ELR (cell line): ENCODE measurements at places on chromosomes 5 and 9.

DNA sequence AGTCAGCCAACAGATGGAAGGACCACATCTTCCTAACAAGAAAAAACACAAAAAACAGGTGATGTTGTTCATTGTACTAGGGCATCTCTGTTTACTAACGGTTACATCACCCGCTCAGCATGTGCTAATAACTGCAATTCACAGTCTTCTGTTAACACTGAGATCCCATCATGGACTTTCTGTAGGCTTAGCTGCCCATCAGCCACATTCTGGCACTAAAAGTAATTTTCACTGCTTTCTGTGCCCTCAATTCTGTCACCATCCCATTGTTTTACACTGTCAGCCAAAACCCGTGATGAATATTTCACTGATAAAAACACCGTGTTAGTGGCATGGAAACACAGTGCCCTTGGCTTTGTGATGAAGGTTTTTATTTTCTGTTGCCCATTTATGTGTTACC is 64.6 kb downstream of the CAST start:
- no peak for DNase-seq

- DNase-seq: peak; percentile 36
These were observed 709 bp downstream of the UAP1L1 start for GRCh38 chr9:137077758-137078693.

DNA sequence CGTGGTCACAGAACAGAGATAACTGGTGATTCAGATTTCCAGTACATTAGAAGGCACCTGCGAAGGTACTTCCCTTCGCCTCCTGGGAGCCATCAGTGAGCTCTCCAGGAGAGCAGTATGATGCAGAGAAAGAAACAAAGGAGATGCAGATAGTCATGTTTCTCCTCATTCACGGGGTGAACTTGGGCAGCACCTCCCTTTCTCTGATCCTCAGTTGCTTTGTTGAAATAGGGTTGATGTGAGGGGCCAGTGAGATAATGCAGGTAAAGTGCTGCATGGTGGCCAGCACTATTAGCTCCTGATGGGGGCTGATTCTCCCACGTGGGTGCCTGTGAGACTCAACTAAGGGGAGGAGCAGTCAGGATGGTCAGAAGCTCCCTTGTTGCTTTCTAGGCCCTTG is 46.6 kb upstream of the ZNF169 start:
- no peak for DNase-seq

GRCh38 chr5:151141535-151141934 is 16.0 kb downstream of the ANXA6 start:
- no peak for DNase-seq

DNA sequence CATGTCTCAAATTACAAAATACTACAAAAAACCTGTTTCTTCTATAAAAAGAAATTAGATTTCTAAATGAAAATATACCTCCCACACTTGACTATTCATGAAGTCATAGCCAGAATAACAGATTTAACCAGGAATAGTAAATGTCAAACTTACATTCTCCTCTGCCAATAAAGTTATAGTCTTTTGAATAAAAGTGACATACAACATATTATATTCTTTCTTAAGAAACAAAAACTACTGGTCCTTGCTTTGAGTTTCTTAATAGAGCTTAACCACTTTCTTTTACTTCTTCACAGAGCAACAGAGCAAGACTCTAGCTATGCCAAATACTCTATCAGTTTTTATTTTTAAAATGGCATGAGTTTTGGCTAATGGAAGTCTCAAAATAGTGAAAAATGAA is 61.7 kb downstream of the DEPDC1B start:
- no peak for DNase-seq

DNA sequence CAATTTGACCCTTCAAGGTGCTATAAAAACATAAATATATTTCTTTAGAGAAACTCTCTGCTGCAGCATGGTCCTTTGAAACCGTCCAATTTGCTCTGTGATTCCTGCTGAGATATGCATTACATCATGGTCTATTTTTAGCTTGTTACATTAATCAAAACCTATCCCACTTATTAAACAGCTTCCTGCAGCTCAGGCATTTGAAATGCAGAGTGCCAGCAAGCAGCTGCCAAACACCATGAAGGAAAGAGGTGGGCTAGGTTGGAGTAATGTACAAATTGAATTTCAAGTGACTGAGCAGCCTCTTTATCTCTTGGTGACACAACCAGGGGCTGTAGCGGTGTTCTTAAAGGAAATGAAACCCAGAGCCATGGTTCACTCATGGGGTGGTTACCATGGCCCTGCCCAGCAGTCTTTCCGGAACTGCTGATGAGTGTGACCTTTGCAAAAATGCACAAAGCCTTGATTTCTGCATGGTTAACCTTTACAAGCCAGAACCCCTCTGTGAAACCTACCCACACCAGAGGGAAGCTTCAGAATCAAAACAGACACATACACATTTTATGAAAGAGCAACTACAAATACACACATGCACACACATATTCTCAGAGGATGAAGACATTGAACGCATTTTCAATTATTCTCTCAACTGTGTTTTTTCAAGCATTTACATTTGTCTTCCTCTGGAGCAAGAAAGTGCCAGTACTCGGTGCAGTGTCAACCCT is 155.8 kb upstream of the ZNF608 start:
- DNase-seq: no peak

DNA sequence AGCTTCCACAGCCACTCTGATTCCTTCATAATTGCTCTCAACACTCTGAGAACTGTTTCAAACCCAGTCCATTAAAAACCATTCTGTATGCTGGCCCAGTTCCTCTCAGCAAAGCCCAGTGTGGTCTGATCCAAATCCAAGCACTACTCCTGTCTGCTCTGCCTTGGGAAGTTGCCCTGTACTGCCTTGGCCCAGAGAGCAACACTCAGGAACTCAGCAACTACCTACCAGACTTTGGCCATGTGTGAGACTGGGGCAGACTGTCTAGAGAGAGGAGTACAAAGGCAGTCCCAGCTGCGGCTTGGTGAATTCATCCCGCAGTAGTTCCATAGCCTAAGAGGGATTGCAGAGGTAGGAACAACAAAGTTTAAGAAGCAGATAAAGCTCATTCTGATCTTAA is 214.4 kb downstream of the MCTP1 start:
- no peak for DNase-seq

DNA sequence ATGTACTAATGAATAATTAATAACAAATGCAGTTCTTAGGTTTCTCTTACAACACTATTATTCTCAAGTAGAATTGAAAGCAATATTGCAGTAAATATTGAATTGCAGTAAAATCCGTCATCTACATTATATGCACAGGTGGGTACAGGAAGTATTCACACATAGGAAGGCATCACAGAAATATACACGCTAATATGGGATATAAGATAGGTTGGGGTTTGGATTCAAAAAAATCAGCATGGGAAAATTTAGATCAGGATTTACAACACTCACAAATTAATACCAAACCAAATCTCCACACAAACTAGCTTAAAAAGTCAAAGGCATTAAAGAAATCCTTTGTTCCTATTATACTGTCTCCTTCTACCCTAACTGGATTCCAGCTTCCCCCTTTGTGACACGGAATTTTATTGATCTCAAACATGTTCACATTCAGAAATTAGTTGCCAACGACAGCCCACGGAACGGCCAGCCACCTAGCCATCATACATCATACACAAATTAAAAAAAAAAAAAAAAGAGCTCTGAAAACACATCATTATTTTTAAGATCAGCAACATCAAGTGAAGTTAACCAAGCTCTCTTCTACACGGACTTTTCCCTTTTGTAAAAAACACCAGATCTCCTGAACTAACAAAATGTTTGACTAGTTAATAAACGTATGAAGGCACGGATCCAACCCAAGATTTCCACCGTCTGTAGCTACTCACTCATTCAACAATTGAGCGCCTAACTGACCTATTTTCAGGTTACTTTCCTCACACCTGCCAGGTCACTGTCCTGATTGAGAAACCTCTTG is 2.2 kb downstream of the NR6A1 start:
- peak; percentile 23 for DNase-seq

GRCh38 chr5:75262271-75262670 is 25.6 kb upstream of the ANKRD31 start:
- DNase-seq: no peak

GRCh38 chr5:131264451-131265099 is 722 bp downstream of the CDC42SE2 start:
- peak; percentile 52 for DNase-seq

- no peak for DNase-seq
These were observed 12.8 kb downstream of the NOTCH1 start for GRCh38 chr9:136532799-136533774.

DNA sequence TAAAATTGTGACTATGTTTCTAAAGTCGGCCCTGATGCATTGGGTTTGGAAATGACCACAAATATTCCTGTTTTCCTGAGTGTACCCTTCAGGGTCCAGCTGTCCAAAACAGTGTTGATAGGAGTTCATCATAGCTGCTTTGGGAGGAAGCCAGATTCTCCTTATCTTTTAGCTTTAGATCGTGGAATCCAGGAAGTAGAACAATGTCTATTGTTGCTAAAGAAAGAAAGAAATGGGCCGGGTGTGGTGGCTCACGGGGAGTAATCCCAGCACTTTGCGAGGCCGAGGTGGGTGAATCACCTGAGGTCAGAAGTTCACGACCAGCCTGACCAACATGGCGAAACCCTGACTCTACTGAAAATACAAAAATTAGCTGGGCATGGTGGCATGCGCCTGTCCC is 9.5 kb downstream of the CAVIN4 start:
- DNase-seq: peak; percentile 59

DNA sequence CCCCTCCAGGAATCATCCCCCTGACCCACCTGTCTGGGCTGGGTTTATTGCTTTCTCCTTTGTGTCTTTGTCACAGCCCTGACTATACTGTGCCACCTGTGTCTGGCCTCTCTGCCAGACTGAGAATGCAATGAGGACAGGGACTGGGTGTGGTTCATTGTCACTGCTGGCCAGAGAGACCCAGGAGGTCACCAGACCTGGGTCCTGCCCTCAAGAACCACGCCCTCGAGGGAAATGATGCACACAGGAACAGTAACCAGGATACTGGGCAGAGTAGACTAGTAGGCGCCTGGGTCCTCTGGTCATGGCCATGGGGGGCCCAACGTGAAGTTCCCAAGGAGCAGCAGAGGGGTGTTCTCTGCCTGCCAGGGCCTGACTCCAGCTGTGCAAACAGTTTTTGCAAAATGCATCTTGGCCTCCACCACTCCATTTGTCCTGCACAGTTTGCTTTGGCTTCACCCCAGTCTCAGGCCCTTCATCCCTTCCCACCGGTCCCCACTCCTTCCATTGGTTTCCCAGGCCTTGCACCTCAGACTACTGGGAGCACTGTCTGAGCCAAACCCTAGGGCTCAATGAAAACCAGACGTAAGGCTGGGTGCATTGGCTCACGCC is 17.8 kb downstream of the RGS3 start:
- DNase-seq: no peak

- no peak for DNase-seq
These were observed 16.3 kb upstream of the DPM2 start for GRCh38 chr9:127953768-127954505.

GRCh38 chr5:135129307-135129706 is 95.3 kb upstream of the PITX1 start:
- peak; percentile 83 for DNase-seq

GRCh38 chr5:2797981-2798380 is 46.5 kb upstream of the IRX2 start:
- peak; percentile 26 for DNase-seq

DNA sequence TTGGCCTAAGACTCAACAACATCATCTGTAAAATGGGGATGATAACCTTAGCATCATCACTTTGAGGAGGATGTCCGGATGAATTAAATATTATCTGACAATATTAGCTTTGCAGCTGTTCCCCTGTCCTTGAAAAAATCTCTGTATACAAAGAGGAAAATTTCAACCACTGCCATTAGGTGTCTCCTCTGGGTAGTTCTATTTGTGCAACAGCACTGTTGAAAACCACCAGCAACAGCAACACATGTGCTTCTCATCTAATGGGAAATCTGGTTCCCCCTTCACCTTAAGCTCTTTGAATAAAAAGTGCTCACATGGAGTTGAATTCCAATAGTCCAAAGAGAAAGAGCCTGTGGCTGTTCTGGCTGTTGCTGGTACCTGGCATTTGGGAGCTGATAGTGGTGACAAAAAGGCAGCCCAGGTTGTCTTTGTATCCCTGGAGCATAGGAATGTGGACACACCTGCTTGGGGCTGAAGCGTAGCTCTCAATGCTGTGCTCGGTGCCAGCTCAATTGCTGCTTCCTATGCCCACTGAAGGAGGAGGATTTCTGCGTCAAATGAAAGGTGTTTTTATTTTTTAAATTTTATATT is 322.1 kb upstream of the MSX2 start:
- DNase-seq: no peak

GRCh38 chr5:179192891-179193470 is 132.8 kb downstream of the ZNF354C start:
- no peak for DNase-seq
